ENCODE measurements at places on chromosomes 2 and 18. TPM values are rescaled to one million over a fixed set of nuclear protein-coding genes. Genes with fewer than 3 reads are reported as not detected.

- DNase-seq, result no peak
- H3K27me3 ChIP-seq, result no peaks in the 10 kb centered on the region
- no peak overlapping the region for H3K27ac ChIP-seq
Observed at GRCh38 chr18:80228051-80228848, 19.1 kb downstream of the PARD6G start.

TRIM54 gene
- total RNA-seq, result not detected

ASTL gene
- not detected for total RNA-seq

CRYGC gene
- not detected for total RNA-seq

DNA sequence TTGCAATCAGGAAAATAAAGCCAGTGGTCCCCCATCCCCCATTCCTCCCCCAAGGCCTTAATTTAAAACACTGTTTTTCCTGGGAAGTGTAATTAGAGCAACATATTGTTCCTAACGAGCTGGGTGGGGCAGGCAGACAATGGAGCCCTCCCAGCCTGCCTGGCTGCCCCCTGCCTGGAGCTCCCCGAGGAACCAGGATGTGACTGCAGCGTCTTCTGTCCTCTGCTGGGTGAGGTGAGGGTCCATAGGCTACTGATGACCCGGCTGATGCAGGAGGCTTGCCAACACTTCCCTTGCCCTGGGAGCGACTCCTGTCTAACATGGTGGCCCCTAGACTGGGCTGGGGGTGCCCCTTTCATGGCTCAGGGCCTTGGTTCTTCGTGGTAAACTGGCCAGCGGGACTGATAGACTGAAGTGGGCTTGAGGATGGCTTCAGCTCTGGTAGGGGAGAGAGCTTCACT lies 152.4 kb downstream of the DYSF start:
- no peak overlapping the region for H3K27ac ChIP-seq
- H3K4me1 ChIP-seq, result no peaks in the 10 kb centered on the region
- DNase-seq, result no peak
- H3K27me3 ChIP-seq, result no peaks in the 10 kb centered on the region

DNA sequence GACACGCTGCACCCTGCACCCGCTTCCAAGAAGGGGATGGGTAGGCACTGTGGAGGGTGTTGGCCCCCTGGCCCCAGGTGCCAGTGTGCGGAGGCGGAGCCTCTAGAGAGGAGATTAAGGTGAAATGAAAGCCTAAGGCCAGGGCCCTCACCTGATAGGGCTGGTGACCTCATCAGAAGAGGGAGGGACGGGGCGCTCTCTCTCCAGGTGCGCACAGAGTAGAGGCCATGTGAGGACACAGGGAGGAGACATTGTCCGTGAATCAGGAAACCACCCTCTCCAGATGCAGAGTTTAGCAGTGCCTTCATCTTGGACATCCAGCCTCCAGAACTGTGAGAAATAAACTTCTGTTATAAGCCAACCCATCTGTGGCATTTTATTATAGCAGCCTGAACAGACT lies 62.3 kb downstream of the PSMG2 start:
- H3K27ac ChIP-seq, result no peak overlapping the region
- H3K36me3 ChIP-seq, result no peaks in the 10 kb centered on the region
- no peaks in the 10 kb centered on the region for H3K27me3 ChIP-seq
- peaks cover 15% of the 10 kb centered on the region for H3K4me1 ChIP-seq
- no peak for DNase-seq

TTN gene
- not detected for total RNA-seq

GRCh38 chr2:203718087-203718486 lies 11.6 kb downstream of the CD28 start:
- H3K36me3 ChIP-seq, result no peaks in the 10 kb centered on the region
- no peaks in the 10 kb centered on the region for H3K27me3 ChIP-seq
- no peaks in the 10 kb centered on the region for H3K4me1 ChIP-seq
- H3K4me3 ChIP-seq, result no peak overlapping the region

GRCh38 chr2:23432531-23432930 lies 47.6 kb downstream of the KLHL29 start:
- H3K4me1 ChIP-seq, result peaks cover 8% of the 10 kb centered on the region
- H3K4me3 ChIP-seq, result no peak overlapping the region
- H3K36me3 ChIP-seq, result no peaks in the 10 kb centered on the region
- H3K27ac ChIP-seq, result no peak overlapping the region

GRCh38 chr18:12867441-12868123 lies 16.5 kb downstream of the PTPN2 start:
- no peak overlapping the region for H3K27ac ChIP-seq
- DNase-seq, result no peak
- peaks cover 6% of the 10 kb centered on the region for H3K36me3 ChIP-seq
- H3K4me3 ChIP-seq, result no peak overlapping the region
- no peaks in the 10 kb centered on the region for H3K27me3 ChIP-seq

REG1B gene
- total RNA-seq, result not detected

DNA sequence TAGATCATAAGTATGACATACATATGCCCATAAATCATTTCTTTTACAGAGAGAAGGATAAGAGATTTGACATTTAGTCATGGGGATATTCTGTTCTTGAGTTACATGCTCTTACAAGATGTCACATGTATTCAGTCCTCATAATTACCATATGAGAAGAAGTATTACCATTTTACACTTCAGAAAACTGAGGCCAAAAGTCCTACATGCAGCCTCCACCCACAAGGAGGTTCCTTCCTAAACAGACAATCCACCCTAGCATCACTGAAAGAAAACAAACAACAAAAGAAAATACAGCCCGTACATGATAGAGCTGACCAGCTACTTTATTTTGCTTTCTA lies 335.1 kb downstream of the SETBP1 start:
- peak overlapping the region; percentile 51 for H3K27ac ChIP-seq
- peaks cover 37% of the 10 kb centered on the region for H3K4me1 ChIP-seq
- no peak for DNase-seq

GRCh38 chr2:47221039-47221438 lies 65.9 kb upstream of the STPG4 start:
- H3K27me3 ChIP-seq, result no peaks in the 10 kb centered on the region
- H3K4me1 ChIP-seq, result peaks cover 50% of the 10 kb centered on the region
- DNase-seq, result peak; percentile 66
- H3K27ac ChIP-seq, result peak overlapping the region; percentile 44
- no peaks in the 10 kb centered on the region for H3K36me3 ChIP-seq

- H3K27ac ChIP-seq, result no peak overlapping the region
- no peak overlapping the region for H3K4me3 ChIP-seq
- peaks cover 3% of the 10 kb centered on the region for H3K4me1 ChIP-seq
- no peaks in the 10 kb centered on the region for H3K27me3 ChIP-seq
- no peak for DNase-seq
- no peaks in the 10 kb centered on the region for H3K36me3 ChIP-seq
Observed at GRCh38 chr18:23143016-23143814, 7.9 kb downstream of the CABLES1 start.

GRCh38 chr2:164061129-164061746 lies 325.4 kb upstream of the FIGN start:
- no peaks in the 10 kb centered on the region for H3K27me3 ChIP-seq
- no peaks in the 10 kb centered on the region for H3K4me1 ChIP-seq
- no peaks in the 10 kb centered on the region for H3K36me3 ChIP-seq
- DNase-seq, result peak; percentile 37
- H3K27ac ChIP-seq, result no peak overlapping the region
- H3K4me3 ChIP-seq, result no peak overlapping the region

- H3K4me1 ChIP-seq, result no peaks in the 10 kb centered on the region
- no peaks in the 10 kb centered on the region for H3K36me3 ChIP-seq
- H3K27ac ChIP-seq, result no peak overlapping the region
- H3K27me3 ChIP-seq, result no peaks in the 10 kb centered on the region
- H3K4me3 ChIP-seq, result no peak overlapping the region
Observed at GRCh38 chr2:25955036-25955435, 27.3 kb downstream of the KIF3C start.

GRCh38 chr2:147663153-147663961 lies 181.5 kb upstream of the ACVR2A start:
- no peaks in the 10 kb centered on the region for H3K4me1 ChIP-seq
- no peak overlapping the region for H3K27ac ChIP-seq
- no peaks in the 10 kb centered on the region for H3K36me3 ChIP-seq
- H3K27me3 ChIP-seq, result no peaks in the 10 kb centered on the region

- peak; percentile 31 for DNase-seq
- peaks cover 8% of the 10 kb centered on the region for H3K27me3 ChIP-seq
- no peaks in the 10 kb centered on the region for H3K36me3 ChIP-seq
- H3K4me1 ChIP-seq, result peaks cover 41% of the 10 kb centered on the region
Observed at GRCh38 chr18:48404716-48405507, 4.3 kb downstream of the ZBTB7C start.

DNA sequence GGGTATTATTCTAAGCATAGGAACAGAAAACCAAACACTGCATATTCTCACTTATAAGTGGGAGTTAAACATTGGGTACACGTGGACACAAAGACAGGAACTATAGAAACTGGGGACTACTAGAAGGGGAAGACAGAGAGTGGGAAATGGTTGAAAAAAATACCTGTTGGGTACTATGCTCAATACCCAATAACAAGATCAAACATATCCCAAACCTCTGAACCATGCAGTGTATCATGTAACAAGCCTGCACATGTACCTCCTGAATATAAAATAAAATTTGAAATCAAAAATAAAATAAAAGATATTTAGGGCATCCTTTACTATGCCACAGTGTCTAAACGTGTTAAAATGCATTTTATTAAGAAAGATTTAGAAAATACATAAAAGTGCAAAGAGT lies 221.0 kb upstream of the TFPI start:
- no peaks in the 10 kb centered on the region for H3K27me3 ChIP-seq
- H3K4me3 ChIP-seq, result no peak overlapping the region
- no peaks in the 10 kb centered on the region for H3K36me3 ChIP-seq
- peaks cover 11% of the 10 kb centered on the region for H3K4me1 ChIP-seq

- H3K36me3 ChIP-seq, result no peaks in the 10 kb centered on the region
- no peak overlapping the region for H3K4me3 ChIP-seq
- H3K27me3 ChIP-seq, result no peaks in the 10 kb centered on the region
Observed at GRCh38 chr2:47535073-47535472, 132.1 kb downstream of the MSH2 start.

DTNA gene
- total RNA-seq, result 5.8 TPM

GRCh38 chr2:191565647-191566198 lies 112.2 kb upstream of the NABP1 start:
- DNase-seq, result no peak
- peaks cover 10% of the 10 kb centered on the region for H3K4me1 ChIP-seq
- no peaks in the 10 kb centered on the region for H3K36me3 ChIP-seq
- H3K27ac ChIP-seq, result no peak overlapping the region
- H3K27me3 ChIP-seq, result no peaks in the 10 kb centered on the region
- no peak overlapping the region for H3K4me3 ChIP-seq

CRYGD gene
- total RNA-seq, result not detected

- peaks cover 5% of the 10 kb centered on the region for H3K27me3 ChIP-seq
- no peaks in the 10 kb centered on the region for H3K4me1 ChIP-seq
- H3K4me3 ChIP-seq, result no peak overlapping the region
- DNase-seq, result no peak
Observed at GRCh38 chr2:170824526-170825015, 7.9 kb downstream of the GAD1 start.

UGT1A3 gene
- total RNA-seq, result not detected
